Esophagus muscularis mucosa (tissue), 4 donors: ENCODE measurements at places on chromosomes 7 and 10. TPM values are rescaled to one million over a fixed set of nuclear protein-coding genes. Genes with fewer than 3 reads are reported as not detected.

ERVW-1 gene
- not detected for total RNA-seq

TM9SF3 gene
- 110 TPM for total RNA-seq

OR13A1 gene
- not detected for total RNA-seq

ADCYAP1R1 gene
- total RNA-seq: 35.3 TPM

DNA sequence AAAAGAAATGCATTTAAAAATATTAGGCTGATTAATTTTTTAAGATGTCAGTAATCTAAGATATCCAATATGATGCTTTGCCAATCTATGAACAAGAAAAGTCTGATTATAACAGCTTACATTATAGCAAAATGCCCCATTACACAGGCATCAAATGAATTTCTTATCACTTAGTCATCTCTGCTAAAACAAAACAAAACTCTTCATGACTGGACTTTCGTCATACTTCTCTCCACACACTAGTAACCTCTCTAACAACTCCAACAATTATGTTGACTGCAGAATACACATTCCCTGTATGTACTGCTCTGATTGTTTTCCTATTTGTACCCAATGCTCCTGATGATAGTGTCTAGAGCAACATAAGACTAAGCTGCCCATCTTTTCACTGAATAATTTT is 3.8 kb upstream of the MKI67 start:
- peaks cover 15% of the 10 kb centered on the region for H3K27me3 ChIP-seq
- H3K27ac ChIP-seq: no peak overlapping the region
- no peak for DNase-seq
- no peaks in the 10 kb centered on the region for H3K36me3 ChIP-seq

- H3K27ac ChIP-seq: no peak overlapping the region
- no peaks in the 10 kb centered on the region for H3K36me3 ChIP-seq
- H3K4me3 ChIP-seq: peak overlapping the region; percentile 52
- no peak for DNase-seq
- H3K4me1 ChIP-seq: peaks cover 62% of the 10 kb centered on the region
- H3K27me3 ChIP-seq: peaks cover 100% of the 10 kb centered on the region
These were observed 3.9 kb upstream of the GATA3 start for GRCh38 chr10:8050556-8051108.

DNA sequence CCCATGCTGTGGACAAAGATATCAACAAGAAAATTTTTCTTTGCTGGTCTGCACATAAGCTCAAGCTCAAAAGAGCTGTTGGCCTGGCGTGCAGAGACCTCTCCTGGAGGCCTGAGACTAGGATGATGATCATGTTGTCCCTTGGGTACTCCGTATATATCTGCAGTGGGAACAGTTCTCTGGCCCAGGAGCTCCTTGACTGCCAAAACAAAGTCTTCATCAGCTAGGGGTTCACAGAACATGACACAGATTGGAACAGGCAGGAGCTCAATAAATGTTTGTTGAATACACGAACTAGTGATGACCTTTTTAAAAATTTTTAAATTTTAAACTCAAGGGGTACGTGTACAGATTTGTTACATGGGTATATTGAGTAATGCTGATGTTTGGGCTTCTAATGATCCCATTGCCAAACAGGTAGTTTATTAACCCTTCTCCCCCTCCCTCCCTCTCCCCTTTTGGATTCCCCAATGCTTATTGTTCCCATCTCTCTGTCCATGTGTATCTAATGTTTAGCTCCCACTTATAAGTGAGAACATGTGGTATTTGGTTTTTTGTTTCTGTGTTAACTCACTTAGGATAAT is 49.1 kb downstream of the ZNF783 start:
- no peak overlapping the region for H3K4me3 ChIP-seq
- no peaks in the 10 kb centered on the region for H3K36me3 ChIP-seq
- H3K27ac ChIP-seq: no peak overlapping the region
- DNase-seq: no peak

DNA sequence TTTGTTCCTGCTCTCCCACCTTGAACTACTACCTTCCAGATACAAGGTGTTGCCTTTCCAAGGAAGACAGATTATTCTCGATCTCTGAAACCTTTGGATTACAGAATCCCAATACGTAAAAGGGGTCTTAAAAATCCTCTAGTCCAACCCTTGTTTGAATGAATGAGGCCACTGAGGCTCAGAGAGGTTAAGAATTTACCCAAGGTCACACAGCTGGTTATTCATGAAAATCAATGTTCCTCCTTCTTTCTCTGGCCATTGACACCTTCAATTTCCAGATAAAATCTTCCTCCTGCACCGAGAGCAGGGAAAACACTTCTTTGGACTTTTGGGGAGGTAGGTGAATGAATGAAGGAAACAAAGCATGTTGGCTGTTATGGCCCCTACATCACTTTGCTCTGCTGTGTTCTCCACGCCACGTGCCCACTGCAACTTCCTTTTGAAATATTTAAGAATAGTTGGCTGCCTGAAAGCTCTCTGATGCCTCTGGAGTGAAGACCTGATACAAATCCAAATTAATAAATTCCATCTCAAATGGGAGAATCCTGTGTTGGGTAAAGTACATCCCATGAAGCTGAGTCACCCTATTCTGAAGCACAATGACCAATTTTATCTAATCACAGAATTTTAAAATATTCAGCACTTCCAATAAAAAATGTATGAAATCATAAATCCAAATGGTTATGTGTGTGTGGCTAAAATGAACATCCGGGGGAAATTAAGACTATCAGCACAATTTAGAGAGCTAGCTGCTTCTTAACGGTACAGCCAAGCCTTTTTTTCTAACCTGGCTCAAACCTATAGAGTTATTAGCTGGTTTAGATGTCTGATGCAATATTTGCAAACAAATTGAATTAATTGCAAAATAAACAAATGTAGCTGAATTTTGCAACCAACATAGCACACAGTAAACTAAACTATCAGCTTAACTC is 7.3 kb downstream of the SVIL start:
- H3K4me3 ChIP-seq: no peak overlapping the region
- H3K4me1 ChIP-seq: peaks cover 100% of the 10 kb centered on the region
- DNase-seq: no peak

DNA sequence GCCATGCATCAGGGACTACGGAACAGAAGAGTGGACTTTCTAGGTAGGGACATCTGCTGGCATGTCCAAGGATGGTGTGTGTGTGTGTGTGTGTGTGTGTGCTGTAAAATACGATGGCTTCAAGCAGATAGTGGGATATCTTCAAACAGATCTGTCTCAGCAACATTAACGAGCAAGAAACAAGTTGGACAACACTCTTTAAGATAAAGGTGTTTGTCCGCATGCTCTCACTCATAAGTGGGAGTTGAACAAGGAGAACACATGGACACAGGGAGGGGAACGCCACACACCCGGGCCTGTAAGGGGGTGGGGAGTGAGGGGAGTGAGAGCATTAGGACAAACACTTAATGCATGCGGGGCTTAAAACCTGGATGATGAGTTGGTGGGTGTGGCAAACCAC is 89.8 kb upstream of the AKR1E2 start:
- H3K4me3 ChIP-seq: no peak overlapping the region
- no peaks in the 10 kb centered on the region for H3K27me3 ChIP-seq
- no peak for DNase-seq
- no peaks in the 10 kb centered on the region for H3K36me3 ChIP-seq
- no peak overlapping the region for H3K27ac ChIP-seq

- no peaks in the 10 kb centered on the region for H3K27me3 ChIP-seq
- H3K36me3 ChIP-seq: no peaks in the 10 kb centered on the region
- no peak overlapping the region for H3K4me3 ChIP-seq
- no peaks in the 10 kb centered on the region for H3K4me1 ChIP-seq
- no peak overlapping the region for H3K27ac ChIP-seq
- no peak for DNase-seq
These were observed 267.7 kb upstream of the SEMA3A start for GRCh38 chr7:84462259-84462658.

DNA sequence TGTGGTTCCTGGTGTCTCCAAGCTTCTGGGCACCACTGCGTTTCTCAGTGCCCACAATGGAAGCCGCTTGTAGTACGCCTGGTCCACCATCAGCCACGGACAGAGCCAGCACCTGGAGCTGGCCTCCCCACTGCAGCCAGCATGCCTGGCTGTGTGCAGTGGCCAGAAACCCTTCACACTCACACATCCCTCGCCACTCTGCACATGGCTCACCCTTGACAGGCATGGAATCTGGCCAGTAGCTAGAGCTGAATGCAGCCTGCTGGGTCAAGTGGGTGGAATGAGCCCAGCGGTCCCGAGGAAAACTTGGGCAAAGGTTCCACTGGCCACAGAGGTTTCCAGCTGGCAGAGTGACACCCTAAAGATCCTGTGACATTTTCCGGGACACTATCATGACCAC is 146.0 kb upstream of the ADO start:
- DNase-seq: no peak
- no peaks in the 10 kb centered on the region for H3K4me1 ChIP-seq
- no peak overlapping the region for H3K4me3 ChIP-seq
- no peaks in the 10 kb centered on the region for H3K27me3 ChIP-seq
- no peaks in the 10 kb centered on the region for H3K36me3 ChIP-seq

- no peaks in the 10 kb centered on the region for H3K36me3 ChIP-seq
- no peaks in the 10 kb centered on the region for H3K4me1 ChIP-seq
- H3K4me3 ChIP-seq: no peak overlapping the region
- DNase-seq: no peak
These were observed 51.1 kb upstream of the NANOS1 start for GRCh38 chr10:118978316-118978997.

DNA sequence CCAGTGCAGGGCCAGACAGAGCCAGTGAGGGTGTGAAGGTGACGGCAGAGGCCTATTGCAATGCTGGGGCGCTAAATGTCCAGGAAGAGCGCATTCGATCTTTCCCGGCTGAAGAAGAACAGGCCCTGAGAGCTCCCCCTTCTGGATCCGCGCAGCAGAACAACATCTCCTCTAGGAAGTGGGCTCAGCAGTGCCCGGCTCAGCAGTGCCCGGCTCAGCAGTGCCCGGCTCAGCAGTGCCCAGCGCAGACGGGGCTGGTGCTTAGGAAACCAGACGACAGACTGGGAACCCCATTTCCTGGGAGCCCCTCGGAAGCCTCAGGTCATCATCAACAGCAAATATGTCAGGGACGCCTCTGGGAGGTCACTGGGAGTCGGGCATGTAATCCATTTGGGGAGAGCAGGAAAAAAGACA is 4.7 kb upstream of the NOS3 start:
- no peak overlapping the region for H3K27ac ChIP-seq
- DNase-seq: no peak
- no peak overlapping the region for H3K4me3 ChIP-seq
- peaks cover 5% of the 10 kb centered on the region for H3K27me3 ChIP-seq

DNA sequence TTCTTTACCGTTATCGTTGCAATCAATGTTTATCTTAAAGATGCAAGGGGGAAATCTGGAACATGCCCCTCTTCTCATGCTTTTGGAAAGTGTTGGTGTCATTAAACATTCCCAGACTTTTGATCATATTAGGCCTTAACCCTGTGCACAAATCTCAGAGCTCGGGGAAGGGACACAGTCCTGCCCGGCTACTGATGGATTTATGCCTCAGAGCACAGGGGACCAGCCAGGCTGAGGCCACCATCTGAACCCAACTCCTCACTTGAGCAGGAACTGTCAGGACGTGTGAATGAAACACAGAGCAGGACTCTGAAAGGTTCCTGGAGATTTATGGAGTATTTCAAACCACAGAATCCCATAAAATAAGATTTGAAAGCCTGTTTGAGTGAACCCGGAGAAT is 132.0 kb upstream of the CXCL12 start:
- H3K4me1 ChIP-seq: peaks cover 17% of the 10 kb centered on the region
- DNase-seq: peak; percentile 57
- H3K4me3 ChIP-seq: no peak overlapping the region
- no peaks in the 10 kb centered on the region for H3K27me3 ChIP-seq
- no peak overlapping the region for H3K27ac ChIP-seq
- H3K36me3 ChIP-seq: no peaks in the 10 kb centered on the region

DNA sequence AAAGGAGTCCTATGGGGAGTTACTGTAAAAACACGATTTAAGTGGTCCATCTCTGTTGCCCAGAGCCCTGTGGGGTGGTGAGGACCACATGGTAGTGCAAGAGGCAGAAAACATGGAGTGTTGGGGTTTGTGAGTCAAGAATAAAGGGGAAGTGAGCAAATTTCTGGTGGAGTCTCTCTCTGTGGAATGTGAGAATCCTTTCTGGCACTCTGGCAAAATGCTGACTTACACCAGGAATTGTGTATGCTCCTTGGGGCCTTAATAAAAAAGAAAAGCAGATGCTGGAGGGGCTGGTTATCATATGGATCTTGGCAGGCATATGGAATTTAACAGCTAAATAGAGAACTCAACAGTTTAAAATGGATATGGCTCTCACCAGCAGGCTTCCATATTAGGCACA is 486.0 kb downstream of the TNS3 start:
- H3K4me3 ChIP-seq: no peak overlapping the region
- H3K27ac ChIP-seq: no peak overlapping the region
- no peaks in the 10 kb centered on the region for H3K36me3 ChIP-seq
- peak; percentile 83 for DNase-seq
- H3K4me1 ChIP-seq: no peaks in the 10 kb centered on the region

DNA sequence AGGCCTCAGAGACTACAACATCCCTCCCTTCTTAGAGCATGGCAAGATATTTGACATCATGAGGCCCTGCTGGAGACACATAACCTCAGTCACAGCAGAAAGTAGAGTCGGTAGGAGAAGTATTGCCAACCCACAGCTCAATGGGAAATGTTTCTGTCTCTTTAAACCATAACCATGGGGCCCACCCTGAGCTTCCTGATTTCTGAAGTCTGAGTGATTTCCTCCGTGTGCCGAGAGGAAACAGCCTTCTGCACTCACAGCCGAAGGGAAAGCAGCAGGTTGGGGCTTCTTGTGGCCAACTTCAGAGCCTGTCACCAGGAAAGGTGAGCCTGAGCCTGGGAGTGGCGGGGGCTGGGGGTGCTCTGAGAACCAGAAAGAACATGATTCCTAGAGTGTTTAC is at the start of gene GIMAP1:
TSS of gene GIMAP1 (plus strand) at position 246 of the 400 bp plus-strand sequence. CDS start 2,435 bp downstream, outside the sequence.
- H3K27ac ChIP-seq: peak within 1 kb of the TSS; percentile 54
- no peaks in the 10 kb centered on the region for H3K27me3 ChIP-seq
- H3K4me1 ChIP-seq: no peaks in the 10 kb centered on the region
- H3K36me3 ChIP-seq: peaks cover 20% of the 10 kb centered on the region

DNA sequence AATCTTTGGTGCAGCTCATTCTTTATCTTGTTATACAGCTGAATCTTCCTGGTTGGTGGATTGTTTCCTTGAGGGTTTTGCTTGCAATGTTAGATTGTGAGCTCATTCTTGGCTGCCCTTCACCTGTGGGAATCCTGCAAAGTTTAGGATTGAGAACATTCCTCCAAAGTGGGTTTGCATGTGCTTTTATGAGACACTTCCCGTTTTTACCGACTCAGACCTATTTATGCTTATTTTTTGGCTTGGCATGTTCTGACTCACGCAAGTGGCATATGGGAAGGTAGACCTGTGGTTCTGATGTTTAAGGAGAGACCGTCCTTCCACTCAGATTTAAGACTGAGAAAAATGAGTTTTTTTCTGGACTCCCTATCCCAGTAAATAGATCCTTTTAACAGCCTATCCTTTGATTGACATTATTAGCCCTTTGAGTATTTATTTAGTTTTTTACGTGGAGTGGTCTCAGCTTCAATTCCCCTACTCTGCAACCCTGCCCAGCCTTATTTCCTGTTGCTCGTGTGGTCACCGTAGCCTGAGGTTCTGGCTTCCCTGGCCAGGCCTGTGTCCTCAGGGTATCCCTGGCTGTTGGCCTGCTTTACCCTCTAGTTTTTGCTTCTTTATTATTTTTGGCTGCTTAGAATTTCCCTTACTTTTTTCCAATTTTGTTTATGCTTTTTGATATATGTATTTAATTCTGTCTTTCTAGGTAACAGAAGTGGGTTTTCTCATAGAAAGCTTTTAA is 13.4 kb upstream of the PRF1 start:
- no peak for DNase-seq
- no peaks in the 10 kb centered on the region for H3K4me1 ChIP-seq
- no peaks in the 10 kb centered on the region for H3K27me3 ChIP-seq
- H3K27ac ChIP-seq: no peak overlapping the region
- no peak overlapping the region for H3K4me3 ChIP-seq
